ENCODE measurements at places on chromosomes 3 and 15.
A peak's percentile ranks its signal among the peaks of the same experiment; 100 is the strongest.

DNA sequence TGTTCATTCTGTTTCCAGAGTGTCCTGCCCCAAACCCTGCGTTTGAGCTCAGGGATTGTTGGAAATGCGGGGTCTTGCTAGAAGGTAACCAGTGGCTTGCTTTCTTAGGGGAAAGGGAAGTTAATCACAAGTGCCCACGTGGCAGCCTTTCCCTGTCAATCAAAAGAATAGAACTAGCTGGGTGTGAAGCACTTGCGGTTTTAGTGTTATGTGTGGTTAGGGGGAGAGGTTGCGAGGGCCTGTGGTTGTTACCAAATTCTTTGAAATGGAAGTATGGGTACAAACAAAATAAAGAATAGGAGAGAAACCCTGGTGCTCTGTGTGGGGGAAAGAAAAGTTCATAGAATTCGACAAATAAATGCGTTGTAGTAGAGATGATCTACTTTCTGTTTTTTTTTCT is 67.6 kb downstream of the FNDC3B start:
- no peaks in the 10 kb centered on the region for H3K27me3 ChIP-seq
- H3K4me1 ChIP-seq: peaks cover 60% of the 10 kb centered on the region
- H3K36me3 ChIP-seq: no peaks in the 10 kb centered on the region
- no peak overlapping the region for H3K4me3 ChIP-seq

DNA sequence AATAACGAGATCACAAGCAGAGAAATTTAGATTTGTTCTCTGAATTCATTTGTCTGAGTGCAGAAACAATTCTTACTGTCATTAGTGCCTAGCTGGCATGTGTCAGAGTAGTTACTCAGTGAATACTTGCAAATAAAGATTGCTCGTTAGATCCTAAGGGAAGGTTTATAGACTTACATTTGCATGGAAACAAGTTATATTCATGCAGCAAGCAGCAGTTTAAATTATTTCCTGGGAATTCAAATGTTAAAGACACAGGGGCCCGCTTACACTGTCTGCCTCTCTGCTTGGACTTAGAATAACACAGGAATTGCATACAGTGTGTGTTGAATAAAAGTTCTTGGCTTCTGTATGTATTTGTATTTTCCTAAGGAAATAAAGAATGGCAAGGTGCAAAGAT is 680.6 kb upstream of the NECTIN3 start:
- no peaks in the 10 kb centered on the region for H3K27me3 ChIP-seq
- no peak overlapping the region for H3K27ac ChIP-seq
- no peaks in the 10 kb centered on the region for H3K4me1 ChIP-seq
- H3K4me3 ChIP-seq: no peak overlapping the region

- no peaks in the 10 kb centered on the region for H3K4me1 ChIP-seq
- H3K27ac ChIP-seq: no peak overlapping the region
- H3K27me3 ChIP-seq: no peaks in the 10 kb centered on the region
Measured at GRCh38 chr3:130423064-130423463, 77.6 kb downstream of the COL6A5 start.

GRCh38 chr3:138079901-138080300 is 35.5 kb downstream of the DZIP1L start:
- no peak overlapping the region for H3K27ac ChIP-seq
- H3K4me3 ChIP-seq: no peak overlapping the region
- H3K27me3 ChIP-seq: no peaks in the 10 kb centered on the region

DNA sequence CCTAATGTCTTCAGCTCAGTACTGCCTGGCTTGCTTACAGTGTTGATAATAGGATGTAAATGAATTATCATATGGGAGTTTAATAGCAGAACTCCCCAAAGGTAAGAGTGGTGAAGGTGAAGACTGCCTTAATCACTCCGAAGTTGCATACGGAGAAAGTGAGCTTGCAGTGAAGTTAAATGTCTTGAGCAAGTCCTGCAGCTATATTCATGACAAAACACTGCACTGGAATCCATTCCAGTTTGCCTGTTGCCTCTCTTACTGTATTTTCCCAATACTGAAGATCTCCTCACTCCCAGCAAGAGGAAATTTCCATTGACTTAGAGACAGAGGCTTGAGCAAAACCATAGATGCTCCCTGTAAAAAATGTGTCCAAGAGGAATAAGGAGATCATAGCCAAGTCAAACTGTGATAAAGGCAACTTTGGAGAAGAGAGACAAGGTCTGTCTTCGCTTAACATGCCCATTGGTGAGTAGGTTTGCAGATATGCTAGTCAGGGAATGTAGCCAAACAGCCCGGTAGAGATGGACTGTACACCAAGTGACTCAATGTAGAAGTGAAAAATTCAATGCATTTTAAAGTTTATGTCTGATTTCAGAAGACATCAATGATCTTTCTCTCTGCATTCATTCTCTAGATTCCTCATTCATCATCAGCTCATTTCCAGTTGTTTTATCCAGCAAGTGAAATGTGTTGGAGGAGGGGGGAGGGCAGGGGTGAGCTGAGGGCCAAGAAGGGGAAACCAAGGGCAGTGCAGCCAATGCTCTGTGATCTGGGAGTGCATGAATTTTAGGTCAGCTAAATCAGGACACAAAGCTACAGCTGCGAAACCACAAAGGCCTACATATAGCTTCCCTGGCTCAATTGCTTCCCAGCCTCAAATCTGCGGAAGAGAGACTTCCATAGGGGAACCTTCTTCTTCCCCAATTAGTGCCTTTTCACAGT is 667.1 kb upstream of the NR2F2 start:
- H3K27me3 ChIP-seq: no peaks in the 10 kb centered on the region
- DNase-seq: no peak
- H3K4me1 ChIP-seq: no peaks in the 10 kb centered on the region
- H3K4me3 ChIP-seq: no peak overlapping the region

GRCh38 chr15:96381463-96381862 is 51.0 kb downstream of the NR2F2 start:
- H3K4me1 ChIP-seq: no peaks in the 10 kb centered on the region
- H3K4me3 ChIP-seq: no peak overlapping the region
- DNase-seq: no peak
- no peak overlapping the region for H3K27ac ChIP-seq
- no peaks in the 10 kb centered on the region for H3K27me3 ChIP-seq
- H3K36me3 ChIP-seq: no peaks in the 10 kb centered on the region

DNA sequence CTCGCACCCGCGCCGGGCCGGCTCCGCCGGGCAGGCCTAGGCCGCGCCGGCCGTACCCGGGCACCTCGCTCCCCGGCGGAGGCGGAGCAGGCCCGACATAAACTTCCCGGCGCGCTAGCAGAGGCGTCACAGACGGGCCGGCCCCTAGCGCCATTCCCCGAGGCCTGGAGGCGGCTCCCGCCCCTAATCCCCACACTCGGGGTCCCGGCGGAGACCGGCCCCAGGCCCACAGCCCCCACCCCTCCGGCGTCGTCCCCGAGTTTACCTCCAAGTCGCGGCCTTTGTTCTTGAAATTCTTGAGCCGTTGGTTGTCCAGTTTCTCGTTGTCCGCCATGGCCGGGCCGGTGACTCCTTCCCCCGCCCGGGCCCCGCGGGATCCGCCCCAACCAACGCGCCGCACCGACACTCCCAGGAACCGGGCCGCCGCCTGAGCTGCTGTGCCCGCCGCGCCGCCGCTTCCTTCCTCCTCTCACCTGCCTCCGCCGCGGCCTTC is 376 bp downstream of the KPNA4 start:
- H3K36me3 ChIP-seq: peaks cover 4% of the 10 kb centered on the region
- peak overlapping the region; percentile 74 for H3K4me3 ChIP-seq
- H3K27ac ChIP-seq: peak overlapping the region; percentile 98
- H3K27me3 ChIP-seq: no peaks in the 10 kb centered on the region
- DNase-seq: peak; percentile 66

- peak overlapping the region; percentile 32 for H3K27ac ChIP-seq
- no peak overlapping the region for H3K4me3 ChIP-seq
- no peaks in the 10 kb centered on the region for H3K4me1 ChIP-seq
- H3K36me3 ChIP-seq: no peaks in the 10 kb centered on the region
- no peaks in the 10 kb centered on the region for H3K27me3 ChIP-seq
Measured at GRCh38 chr3:188052169-188053035, 101.6 kb upstream of the LPP start.

GRCh38 chr3:87197531-87197930 is 29.6 kb upstream of the CHMP2B start:
- no peak overlapping the region for H3K27ac ChIP-seq
- H3K36me3 ChIP-seq: no peaks in the 10 kb centered on the region
- H3K27me3 ChIP-seq: no peaks in the 10 kb centered on the region
- no peaks in the 10 kb centered on the region for H3K4me1 ChIP-seq

- no peak overlapping the region for H3K27ac ChIP-seq
- H3K4me3 ChIP-seq: no peak overlapping the region
- H3K36me3 ChIP-seq: no peaks in the 10 kb centered on the region
- no peaks in the 10 kb centered on the region for H3K4me1 ChIP-seq
- H3K27me3 ChIP-seq: no peaks in the 10 kb centered on the region
Measured at GRCh38 chr3:195039180-195039843, 231.6 kb downstream of the XXYLT1 start.

- H3K27ac ChIP-seq: no peak overlapping the region
- no peaks in the 10 kb centered on the region for H3K36me3 ChIP-seq
- H3K4me3 ChIP-seq: no peak overlapping the region
- no peaks in the 10 kb centered on the region for H3K4me1 ChIP-seq
- no peak for DNase-seq
Measured at GRCh38 chr3:159091936-159092335, 290.1 kb downstream of the MFSD1 start.

- no peaks in the 10 kb centered on the region for H3K36me3 ChIP-seq
- no peaks in the 10 kb centered on the region for H3K27me3 ChIP-seq
- H3K4me1 ChIP-seq: no peaks in the 10 kb centered on the region
- no peak for DNase-seq
Measured at GRCh38 chr15:99844150-99844549, 110.9 kb upstream of the LYSMD4 start.

GRCh38 chr3:166013073-166013679 is 176.0 kb upstream of the BCHE start:
- H3K27ac ChIP-seq: no peak overlapping the region
- no peaks in the 10 kb centered on the region for H3K4me1 ChIP-seq
- H3K27me3 ChIP-seq: no peaks in the 10 kb centered on the region
- no peaks in the 10 kb centered on the region for H3K36me3 ChIP-seq
- H3K4me3 ChIP-seq: no peak overlapping the region

- no peaks in the 10 kb centered on the region for H3K4me1 ChIP-seq
- no peaks in the 10 kb centered on the region for H3K27me3 ChIP-seq
- no peak overlapping the region for H3K4me3 ChIP-seq
Measured at GRCh38 chr15:74716651-74717050, 8.7 kb downstream of the CYP1A1 start.

DNA sequence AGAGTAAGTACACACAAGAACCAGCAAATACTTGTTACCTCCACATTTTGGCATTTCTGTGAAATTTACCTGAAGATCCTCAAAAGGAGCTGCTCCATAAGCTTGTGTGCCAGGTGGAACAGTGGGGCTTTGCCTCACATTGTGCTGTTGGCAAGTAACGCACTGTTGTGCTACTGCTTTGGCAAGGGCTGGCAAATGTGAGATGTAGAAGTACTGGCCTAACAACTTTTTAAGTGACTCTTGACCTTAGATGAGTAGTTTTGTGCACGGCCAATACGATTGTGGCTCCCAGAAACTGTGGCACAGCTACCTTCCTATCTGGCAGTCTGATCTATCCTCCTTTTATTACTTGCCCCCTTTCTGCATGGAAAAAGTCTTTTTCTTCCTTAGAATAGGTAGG is 337.0 kb downstream of the KCNH8 start:
- no peak overlapping the region for H3K27ac ChIP-seq
- no peak for DNase-seq
- H3K4me3 ChIP-seq: no peak overlapping the region
- no peaks in the 10 kb centered on the region for H3K36me3 ChIP-seq
- H3K27me3 ChIP-seq: no peaks in the 10 kb centered on the region

GRCh38 chr3:53677413-53677812 is 168.8 kb downstream of the CHDH start:
- DNase-seq: peak; percentile 35
- no peak overlapping the region for H3K27ac ChIP-seq
- H3K4me1 ChIP-seq: no peaks in the 10 kb centered on the region
- H3K36me3 ChIP-seq: no peaks in the 10 kb centered on the region
- no peaks in the 10 kb centered on the region for H3K27me3 ChIP-seq
- no peak overlapping the region for H3K4me3 ChIP-seq

GRCh38 chr3:172592898-172593669 is 69.9 kb upstream of the TNFSF10 start:
- H3K27me3 ChIP-seq: no peaks in the 10 kb centered on the region
- H3K36me3 ChIP-seq: no peaks in the 10 kb centered on the region
- H3K4me3 ChIP-seq: no peak overlapping the region
- peak overlapping the region; percentile 73 for H3K27ac ChIP-seq
- H3K4me1 ChIP-seq: peaks cover 26% of the 10 kb centered on the region

DNA sequence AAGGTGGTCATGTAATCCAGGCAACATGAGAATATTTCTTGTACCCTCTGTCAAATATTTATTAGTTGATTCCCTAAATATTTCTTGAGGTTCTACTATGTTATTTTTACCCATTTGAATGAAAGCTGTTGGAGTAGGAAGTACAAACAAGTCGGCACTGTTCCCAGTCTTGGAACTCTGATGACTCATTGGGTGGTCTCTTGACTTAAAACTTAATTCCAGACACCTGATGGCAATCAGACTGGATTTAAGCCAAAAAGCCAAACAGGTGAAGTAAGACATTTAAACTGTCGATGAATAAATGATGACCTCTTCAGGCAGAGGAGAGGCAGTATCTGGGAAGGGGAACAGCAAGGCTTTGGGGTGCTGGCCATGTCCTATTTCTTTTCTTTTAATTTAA is 22.8 kb downstream of the C2CD4A start:
- H3K27ac ChIP-seq: no peak overlapping the region
- no peak for DNase-seq

- no peak overlapping the region for H3K4me3 ChIP-seq
- DNase-seq: no peak
- no peaks in the 10 kb centered on the region for H3K36me3 ChIP-seq
- H3K27me3 ChIP-seq: no peaks in the 10 kb centered on the region
- H3K4me1 ChIP-seq: no peaks in the 10 kb centered on the region
- no peak overlapping the region for H3K27ac ChIP-seq
Measured at GRCh38 chr3:64038253-64038767, 15.0 kb upstream of the PSMD6 start.

DNA sequence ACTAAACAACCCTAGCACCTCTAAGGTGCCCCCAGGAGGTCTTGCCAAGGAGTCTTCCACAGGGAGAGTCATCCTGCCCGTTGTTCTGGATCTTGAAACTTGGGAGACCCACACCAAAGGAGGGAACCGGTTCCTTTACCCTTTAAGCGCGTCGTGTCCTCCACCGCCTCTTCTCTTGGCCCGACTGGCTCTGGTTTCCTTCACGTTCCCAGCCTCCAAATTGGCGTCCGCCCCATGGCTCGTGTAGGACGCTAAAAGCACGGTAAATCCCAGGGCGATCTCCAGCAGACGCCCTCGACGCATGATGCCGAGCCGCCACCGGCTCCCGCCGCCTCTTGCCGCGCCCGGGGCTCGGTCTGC is 1.1 kb downstream of the FBN1 start:
- H3K27me3 ChIP-seq: peaks cover 15% of the 10 kb centered on the region
- peak overlapping the region; percentile 85 for H3K27ac ChIP-seq
- H3K4me1 ChIP-seq: peaks cover 22% of the 10 kb centered on the region
- H3K36me3 ChIP-seq: no peaks in the 10 kb centered on the region
- DNase-seq: no peak
- H3K4me3 ChIP-seq: peak overlapping the region; percentile 70

DNA sequence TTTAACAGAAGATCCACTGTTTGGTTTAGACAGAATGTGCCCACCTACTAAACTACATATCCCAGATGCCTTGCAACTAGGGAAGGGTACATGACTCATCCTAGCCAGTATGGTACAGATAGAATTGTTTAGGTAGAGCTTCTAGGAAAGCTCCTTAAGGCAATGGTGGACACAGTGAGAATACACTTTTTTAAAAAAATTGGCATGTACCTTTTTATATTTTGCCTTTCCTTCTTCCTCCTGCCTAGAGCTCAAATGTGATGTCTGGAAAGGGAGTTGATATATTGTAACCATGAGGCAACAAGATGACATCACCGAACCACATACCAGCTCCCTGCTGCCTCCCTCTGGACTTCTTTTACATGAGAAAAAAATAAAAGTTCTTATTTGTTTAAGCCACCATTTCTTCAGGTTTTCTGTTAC is 14.4 kb upstream of the C3orf80 start:
- H3K4me3 ChIP-seq: no peak overlapping the region
- H3K4me1 ChIP-seq: no peaks in the 10 kb centered on the region
- no peak for DNase-seq
- H3K36me3 ChIP-seq: no peaks in the 10 kb centered on the region
- no peaks in the 10 kb centered on the region for H3K27me3 ChIP-seq

All from upper lobe of left lung (tissue), 6 donors.